Muscle of arm (tissue), 14 donors: ENCODE measurements at places on chromosomes 2 and 18.

DNA sequence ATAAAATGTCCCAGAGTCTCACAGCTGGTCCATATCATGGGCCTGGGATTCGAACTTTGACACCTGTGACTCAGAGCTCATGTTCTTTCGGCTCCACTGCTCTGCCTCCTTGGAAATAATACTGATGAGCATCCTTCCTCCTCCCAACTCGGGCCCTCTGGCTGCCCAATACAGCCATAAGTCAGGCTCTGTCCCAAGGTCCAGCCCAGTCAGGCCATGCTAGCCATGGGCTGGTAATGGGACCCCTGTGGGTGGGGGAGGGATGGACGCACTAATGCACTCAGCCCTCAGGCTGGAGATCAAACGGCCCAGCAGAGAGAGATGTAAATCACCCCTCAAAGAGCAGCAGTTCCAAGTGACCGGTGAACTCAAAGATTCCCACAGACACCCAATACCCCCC, 61.1 kb downstream of the DDX1 start:
- DNase-seq, result no peak

GRCh38 chr2:72561621-72562318, 264.1 kb downstream of the EXOC6B start:
- no peak for DNase-seq

DNA sequence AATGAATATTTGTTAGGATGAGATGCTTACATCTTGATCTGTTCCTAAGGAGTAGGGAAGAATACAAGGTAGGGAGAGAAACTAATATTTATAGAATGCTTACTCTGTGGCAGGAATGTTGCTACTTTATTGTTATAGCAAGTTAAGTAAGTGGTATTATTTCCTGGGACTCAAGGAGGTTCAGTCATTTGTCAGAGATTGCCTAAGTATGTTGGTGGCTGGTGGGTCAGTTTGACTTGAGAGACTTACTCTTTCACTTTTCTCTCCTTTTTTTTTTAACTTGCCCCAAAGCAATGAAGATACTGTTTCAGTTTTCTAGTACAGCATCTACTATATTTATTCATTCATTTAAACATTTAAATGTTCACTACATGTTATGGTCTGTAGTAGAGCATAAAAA, 209.2 kb upstream of the STON1 start:
- no peak for DNase-seq

DNA sequence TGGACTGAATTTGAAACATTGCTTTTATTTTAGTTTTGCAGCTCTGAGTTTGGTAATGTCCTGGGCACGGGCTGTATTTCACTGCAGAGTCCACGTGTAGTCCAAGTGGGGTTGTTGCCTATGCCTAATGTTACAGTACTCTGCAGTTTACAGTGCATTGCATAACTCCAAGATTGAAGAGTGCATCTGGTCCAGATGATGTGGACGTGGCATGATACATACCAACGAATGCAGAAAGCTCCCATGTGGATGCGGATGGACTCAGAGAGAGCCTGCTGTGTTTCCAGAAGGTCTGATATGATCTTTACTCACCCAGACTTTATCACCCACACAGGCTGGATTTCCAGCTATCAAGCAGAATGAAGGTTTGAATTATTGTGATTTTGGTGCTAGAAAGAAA, 44.4 kb upstream of the CCDC68 start:
- no peak for DNase-seq

- no peak for DNase-seq
Observed at GRCh38 chr2:101405351-101405899, 18.1 kb upstream of the CREG2 start.

- no peak for DNase-seq
Observed at GRCh38 chr2:142300517-142300916, 169.7 kb upstream of the LRP1B start.

GRCh38 chr2:209380293-209380692, 43.6 kb upstream of the MAP2 start:
- no peak for DNase-seq

DNA sequence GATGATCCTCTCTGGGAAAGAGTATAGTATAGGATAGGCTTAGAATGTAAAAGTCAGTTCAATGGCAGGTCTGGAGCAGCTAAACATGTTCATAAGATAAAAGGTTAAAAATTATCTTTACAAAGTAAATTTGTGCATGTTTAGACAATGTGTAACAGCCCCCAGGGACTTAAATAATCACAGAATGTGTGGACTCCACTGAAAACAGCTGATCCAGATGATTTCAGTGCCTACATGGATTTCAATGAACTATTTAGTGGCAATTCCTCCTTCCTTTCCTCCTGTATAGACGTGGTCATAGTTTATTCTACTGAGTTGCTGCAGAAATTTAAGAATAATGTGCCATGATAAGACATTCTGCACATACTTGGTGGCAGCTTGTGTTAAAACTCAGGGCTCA, 42.9 kb downstream of the ARHGEF33 start:
- no peak for DNase-seq

- no peak for DNase-seq
Observed at GRCh38 chr2:215479121-215479520, 43.3 kb upstream of the FN1 start.

DNA sequence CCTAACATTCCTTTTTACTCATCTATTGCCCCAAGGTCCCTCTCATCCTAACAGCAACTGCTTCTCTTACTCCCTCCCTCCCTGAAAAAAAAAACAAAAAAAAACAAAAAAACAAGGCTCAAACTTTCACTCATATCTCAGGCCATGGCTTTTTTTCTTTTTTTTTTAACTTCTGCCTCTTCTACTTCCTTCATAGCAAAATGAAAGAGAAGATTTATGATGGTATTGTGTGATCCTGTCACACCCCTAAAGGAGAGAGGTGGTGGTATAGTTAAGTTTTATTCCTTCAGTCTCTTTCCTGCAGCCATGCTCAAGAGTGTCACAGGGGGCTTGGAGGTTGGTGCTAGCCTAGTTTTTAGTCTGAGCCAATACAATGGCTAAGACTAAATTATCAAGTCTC, 21.5 kb upstream of the EPC2 start:
- no peak for DNase-seq

DNA sequence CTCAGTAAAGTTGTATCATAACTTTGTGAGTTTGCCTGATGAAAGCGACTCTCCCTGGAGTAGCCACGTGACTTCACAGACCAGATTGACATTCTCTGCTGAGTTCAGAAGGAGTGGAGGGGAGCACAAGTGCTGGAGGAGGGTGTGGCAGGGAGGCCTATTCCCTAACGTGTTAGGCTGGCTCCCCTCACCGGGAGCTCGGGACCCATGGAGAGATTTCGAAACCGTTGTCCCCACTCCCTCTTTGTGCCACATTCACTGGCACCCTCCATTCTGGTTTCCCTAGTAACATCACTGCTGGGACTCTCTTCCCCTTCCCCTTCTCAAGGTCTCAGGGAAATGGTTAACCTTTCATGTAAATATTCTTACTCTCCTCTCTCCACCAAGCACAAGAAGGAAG, 279.9 kb downstream of the ALPK2 start:
- DNase-seq, result no peak

DNA sequence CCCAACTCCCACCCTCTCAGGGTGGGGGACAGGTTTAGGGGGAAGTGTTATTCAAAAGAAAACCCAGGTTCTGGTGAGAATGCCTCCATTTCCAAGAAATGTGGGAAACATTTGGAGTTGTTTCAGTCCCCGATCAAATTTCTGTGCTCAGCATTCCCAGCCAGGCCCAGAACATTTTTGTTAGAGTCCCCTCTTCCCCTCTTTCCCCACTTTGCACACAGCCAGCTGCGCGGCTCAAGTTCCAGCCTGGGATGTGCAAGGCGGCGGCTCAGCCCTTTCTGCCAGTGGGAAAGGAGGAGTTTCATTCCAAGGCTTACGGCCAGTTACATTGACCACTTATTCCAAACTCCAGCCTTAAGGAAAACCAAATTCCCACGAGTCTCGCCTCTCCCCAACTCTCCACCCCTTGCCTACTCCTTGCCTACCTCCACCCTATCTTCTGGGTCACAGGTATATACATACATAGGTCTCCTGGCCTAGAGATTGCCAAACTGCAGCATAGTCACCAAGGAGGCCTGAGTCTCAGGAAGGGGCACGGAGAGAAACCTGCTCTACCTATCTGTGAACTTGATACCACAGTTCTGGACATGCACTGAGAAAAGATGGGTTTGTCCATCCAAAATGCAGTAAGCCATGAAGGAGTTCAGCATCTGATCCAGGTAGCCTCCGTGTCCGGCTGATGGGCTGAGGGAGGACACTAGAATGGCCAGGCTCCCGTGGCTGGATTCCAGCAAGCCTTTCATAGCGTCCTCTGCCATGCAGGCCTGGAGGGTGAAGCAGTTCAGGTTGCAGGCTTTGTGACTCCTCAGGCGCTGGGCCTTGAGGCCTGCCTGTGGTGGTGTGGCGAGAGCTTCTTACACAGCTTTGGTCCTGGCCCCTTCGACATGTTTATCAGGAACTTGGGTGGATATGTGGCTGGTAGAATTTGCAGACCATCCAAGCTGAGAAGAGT, 154.5 kb downstream of the ZFP36L2 start:
- peak; percentile 81 for DNase-seq

GRCh38 chr2:177334940-177335543, 57.5 kb upstream of the AGPS start:
- peak; percentile 53 for DNase-seq

- no peak for DNase-seq
Observed at GRCh38 chr2:37317746-37318145, 6.9 kb downstream of the PRKD3 start.

DNA sequence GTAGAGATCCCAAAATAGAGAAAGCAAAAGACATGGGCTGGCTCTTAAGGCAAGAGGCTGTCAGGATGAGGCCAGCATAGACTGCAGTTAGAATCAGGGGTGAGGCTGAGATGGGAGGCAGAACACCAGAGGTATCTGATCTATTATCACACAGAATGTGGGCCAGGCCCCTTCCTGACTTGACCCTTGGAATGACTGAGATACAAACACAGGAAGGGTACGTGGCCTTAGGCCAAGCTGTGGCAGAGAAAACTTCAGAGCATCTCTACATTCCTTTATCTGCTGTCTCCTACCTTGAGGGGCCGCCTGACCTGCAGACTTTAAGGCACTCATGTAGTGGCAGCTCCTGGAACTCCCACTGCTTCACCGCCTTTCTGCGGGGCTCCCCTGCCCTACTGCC, 28.4 kb downstream of the TMEM17 start:
- no peak for DNase-seq

GRCh38 chr2:219084791-219085190, 24.1 kb upstream of the IHH start:
- DNase-seq, result no peak

DNA sequence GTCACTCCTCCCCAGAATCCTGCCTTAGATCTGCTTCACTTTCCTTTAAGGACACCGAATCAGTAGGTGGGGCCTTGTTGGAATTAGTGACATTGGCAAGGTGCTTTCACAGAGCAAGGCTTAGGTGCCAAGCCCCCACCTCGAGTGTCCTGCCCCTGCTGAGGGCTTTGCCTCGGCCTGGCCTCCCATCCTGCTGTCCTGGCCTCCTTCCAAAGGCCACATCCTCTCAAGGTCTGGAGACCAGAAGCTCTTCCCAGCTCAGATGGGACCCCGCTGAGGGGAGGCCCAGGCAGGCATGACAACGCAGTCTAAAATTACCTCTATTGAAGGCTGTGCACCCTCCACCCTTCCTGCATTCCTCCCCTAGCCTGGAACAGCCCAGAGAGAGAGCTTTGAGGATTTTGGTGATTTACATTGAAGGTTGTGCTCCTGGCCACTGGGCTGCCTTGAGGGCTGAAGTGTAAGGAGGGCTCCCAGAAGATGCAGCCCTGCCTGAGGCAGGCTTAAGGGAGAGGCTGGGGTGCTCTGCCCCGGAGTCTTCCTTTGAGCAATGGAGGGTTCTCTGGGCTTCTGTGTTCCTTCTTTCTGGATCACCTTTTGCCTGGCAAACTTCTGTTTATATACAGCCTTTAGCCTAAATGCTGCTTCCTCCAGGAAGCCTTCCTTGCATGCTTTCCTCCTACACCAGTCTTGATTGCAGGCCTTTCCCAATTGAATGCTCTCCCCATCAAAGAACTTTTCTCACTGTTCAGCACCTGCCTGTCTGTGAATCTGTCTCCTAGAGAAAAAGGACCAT, 154.4 kb downstream of the DDX1 start:
- no peak for DNase-seq

DNA sequence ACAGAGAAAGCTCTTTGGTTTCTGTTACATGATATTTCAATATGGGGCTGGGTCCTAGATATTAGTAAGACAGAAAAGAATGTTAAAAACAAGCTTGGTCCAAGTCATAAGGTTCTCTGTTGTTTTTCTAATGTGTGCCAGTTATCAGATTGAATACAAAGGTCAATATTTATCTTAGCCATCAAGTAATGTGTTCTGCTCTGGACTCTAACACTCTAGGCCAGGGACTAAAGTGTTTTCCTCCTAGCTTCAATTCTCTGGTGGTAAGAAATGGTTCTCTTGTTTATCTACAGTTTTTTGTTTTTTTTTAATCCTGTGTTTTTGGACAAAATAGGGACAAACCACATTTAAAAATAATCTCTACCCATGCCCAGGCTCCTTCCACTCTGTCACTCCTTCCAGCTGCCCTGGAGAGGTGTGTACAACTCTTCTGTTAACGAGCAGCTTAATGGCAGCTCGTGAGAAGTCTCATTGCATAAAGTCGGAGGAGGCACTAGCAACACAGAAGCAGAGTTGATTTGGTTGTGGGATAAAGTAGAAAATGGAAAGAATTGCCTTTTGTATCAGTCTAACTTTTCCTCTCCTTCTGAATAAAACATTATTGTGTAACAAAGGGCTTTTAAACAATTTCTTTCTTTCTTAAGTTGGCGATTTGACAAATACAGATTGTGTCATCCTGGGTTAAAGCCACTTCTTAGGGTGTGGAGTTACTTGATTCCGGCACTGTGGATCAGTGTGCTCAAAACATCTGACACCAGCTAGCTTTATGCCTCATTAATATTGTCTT, 8.0 kb upstream of the SESTD1 start:
- peak; percentile 35 for DNase-seq

DNA sequence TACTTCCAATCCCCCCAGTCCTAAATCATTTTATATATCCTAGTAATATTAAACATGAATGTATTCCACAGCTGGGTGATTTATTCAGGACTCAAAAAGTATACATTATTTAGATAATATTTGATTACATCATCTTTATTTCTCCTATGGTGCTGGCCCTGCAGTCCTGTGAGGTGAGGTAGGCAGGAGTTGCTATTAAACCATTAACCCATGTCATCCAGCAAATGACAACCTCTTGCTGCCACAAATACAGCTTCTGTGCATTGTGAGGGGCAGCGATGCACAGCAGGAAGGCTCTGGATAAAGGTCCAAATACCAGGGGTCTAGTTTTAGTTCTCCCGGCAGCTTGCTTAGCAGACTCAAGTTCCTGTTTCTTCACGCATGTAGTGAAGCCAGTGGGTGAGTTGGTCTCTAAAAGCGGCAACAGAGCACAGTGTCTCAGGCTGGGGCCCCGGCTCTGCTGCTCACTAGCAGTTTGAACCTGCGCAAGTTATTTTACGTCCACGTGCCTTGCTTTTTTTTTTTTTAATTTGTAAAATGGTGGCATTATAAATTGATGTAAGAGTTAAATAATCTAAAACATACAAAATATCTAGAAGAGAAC, 36.1 kb downstream of the INSIG2 start:
- DNase-seq, result peak; percentile 13

- no peak for DNase-seq
Observed at GRCh38 chr2:229003256-229003655, 267.8 kb downstream of the PID1 start.
